ENCODE measurements at places on chromosomes 13 and 19.

DNA sequence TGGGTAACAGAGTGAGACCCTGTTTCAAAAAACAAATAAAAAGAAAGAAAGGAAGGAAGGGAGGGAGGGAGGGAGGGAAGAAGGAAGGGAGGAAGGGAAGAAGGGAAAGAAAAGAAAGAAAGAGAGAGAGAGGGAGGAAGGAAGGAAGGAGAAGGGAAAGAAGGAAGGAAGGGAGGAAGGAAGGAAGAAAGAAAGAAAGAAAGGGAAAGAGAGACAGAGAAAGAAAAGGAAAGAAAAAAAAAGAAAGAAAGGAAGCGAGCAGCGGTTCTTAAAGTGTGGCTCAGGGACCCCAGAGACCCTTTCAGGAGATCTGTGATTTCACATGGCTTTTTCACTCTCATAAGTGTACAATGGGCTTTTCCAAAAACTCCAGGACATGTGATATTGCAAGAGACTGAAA, 9.9 kb upstream of the CADM4 start:
- no peak for DNase-seq

DNA sequence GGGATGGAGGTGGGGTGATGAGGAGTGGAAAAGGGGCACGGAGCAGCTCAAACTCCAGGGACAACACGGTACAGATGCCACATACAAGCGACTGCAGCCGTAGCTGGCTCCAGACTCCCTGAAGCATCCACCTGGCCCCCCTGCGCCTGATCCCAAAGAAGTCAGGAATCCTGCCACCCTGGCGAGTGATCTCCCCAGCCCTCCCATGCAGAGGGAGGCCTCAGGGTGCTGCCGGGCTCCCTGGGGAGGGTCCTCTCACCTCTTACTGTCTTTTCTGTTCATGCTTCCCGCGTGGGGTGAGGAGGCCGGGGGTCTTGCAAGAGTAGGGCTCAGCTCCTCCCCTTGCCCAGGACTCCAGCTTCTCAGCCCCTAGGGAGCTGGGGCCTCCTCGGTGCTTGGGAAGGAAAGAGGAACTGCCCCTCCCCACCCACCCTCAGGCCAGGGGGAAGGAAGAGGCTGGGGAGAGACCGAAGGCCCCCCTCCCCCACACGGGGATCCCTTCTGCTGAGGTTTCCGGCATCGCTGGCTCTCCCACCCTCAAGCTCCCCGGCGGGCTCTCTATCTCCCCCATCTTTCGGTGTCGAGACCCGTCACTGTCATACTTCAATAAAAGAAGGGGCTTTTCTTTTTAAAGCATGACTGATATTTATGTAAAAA, at the start of gene RASGRP4:
TSS of gene RASGRP4 (minus strand) at position 410 of the 657 bp plus-strand sequence. CDS start at position 282, 128 bp downstream.
- DNase-seq, result peak; percentile 53

GRCh38 chr13:46961719-46962118, 64.9 kb upstream of the HTR2A start:
- no peak for DNase-seq

DNA sequence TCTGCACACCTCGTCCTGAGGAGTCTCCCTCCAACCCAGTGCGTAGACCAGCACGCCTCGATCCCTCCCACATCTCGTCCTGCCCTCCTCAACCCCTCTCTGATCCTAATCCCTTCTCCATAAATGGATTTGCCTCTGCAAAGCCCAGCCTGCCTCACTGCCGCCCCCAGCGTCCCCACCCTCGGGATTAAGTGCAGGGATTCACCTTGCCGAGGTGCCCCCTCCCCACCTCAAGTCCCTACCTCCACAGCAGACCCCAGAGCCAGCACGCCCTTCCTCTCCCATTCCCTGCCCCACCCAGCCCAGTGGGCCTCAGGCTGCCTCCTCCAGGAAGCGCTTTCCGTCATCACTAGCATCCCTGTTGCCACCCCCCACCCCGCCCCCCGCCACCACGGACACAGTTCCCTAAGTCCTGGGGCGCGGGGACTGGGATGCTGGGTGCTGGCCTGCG, 4.0 kb downstream of the KLF16 start:
- DNase-seq, result no peak

DNA sequence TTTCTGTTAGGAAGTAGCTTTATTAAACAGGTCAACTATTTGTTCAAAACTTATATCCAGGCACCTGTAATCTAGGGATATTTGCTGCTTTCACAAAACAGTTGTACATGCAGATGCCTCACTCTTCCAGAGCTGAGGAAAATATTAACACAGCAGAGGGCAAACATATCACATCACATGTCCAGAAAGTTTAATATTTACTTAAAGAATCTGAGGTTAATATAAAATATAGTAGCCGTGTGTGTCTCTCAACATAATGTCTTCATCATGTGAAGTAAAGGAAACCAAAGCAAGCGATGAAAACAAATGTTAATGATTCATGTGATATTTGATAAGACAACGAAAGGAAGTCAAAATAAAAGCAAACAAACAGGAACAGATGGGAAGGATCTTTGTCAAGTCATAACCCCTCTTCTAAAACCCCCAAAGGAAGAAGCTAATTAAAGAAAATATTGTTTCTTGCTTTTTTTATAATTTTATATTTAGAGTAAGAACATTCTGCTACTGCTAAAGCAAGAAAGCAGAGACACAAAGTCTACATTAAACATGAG, 418.8 kb downstream of the DACH1 start:
- DNase-seq, result no peak

DNA sequence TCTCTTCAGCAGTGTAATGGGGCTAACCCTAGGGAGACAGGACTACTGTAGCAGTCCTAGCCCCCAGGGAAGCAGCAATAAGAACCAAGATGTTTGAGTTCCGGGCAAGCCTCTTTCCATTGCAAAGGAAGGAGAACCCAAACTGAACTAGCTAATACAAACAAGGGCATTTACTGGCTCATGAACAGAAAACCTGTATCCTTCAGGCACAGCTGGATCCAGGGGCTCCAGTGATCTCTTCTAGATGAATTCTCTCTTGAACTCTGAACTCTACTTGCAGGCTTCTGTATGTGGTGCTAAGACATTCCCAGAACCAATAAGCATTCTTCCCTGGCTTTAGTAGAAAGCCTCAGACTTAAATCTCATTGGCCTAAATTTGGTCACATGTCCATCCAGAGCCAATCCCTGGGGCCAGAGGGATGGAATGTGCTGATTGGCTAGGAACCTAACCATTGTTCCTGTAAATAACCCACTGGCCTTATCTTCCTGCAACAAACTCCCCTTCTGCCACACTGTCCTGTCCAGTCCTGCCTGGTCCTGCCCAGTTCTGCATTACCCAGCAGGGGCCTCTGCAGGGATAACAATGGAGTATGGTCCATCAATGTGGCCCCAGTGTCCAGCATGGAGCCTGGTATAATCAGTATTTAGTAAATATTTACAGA, 3.9 kb upstream of the PODNL1 start:
- no peak for DNase-seq

- no peak for DNase-seq
Measured at GRCh38 chr19:6241680-6242377, 37.9 kb downstream of the MLLT1 start.

- DNase-seq, result no peak
Measured at GRCh38 chr13:44876782-44877324, 112.4 kb downstream of the NUFIP1 start.

GRCh38 chr13:110648146-110648819, 32.9 kb downstream of the NAXD start:
- DNase-seq, result no peak

- DNase-seq, result no peak
Measured at GRCh38 chr19:55520691-55521292, 16.1 kb downstream of the SBK2 start.

GRCh38 chr13:23899555-23899954, 2.3 kb upstream of the C1QTNF9B start:
- DNase-seq, result peak; percentile 58
